ENCODE measurements at places on chromosomes 7 and 10.

DNA sequence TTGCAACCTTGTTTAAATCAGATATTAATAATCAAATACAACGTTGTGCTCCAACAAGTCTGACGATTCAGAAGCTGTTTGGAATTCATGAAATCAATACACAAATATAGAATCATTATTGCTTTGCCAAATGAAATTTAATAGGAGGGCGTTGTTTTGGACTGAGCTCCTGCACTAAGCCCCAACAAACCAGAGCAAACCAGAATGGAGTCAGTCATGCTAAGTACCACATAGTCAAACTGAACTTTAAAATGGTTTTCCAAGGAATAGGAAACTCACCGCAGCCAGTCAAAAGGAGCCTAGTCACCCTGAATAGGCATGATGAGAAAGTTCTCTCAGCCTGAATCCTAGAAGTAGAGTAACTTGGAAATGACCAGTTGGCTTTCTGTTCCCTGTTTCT, 53.7 kb downstream of the HACD1 start:
- DNase-seq: no peak

- DNase-seq: peak; percentile 40
Observed at GRCh38 chr10:105950410-105950809, 1214.1 kb downstream of the SORCS1 start.

DNA sequence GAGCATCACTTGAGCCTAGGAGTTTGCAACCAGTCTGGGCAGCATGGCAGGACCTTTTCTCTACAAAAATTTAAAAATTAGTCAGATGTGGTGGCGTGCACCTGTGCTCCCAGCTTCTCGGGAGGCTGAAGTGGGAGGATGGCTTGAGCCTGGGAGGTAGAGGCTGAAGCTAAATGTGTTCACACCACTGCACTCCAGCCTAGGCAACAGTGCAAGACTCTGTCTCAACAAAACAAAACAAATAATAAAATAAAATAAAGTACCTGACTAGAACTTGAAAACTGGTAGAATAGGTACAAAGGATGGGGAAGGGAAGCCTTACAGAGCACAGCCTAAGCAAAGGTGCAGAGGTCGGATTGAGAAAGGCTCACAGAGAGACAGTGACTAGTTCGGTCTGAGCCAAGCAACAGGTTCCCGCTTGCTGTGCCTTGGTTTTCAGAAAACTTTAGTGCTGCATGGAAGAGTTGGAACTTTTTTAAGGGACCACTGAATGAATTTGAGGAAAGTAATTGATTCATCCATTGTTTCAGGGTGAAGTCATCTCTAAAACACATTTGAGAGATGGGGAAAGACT, 100.1 kb upstream of the STK17A start:
- DNase-seq: no peak

GRCh38 chr7:36677769-36678437, 46.4 kb downstream of the AOAH start:
- DNase-seq: no peak

DNA sequence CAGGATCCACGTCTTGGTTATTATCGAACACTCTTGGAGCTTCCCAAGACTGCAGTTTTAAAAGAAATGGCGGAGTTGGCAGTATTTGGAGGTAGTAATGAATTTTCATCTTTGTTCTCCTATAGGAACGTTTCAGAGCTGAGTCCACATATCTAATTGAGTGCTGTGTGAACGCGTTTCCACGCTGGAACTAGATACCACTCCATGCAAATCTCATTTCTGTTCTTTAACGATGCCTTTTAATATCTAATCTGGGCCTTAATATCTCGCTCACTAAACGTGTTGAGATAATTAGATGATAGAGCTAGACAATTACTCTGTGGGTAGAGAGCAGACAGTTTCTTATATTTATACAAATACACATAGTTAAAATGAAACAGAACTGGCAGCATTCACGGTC, 523.6 kb downstream of the DNAJB6 start:
- DNase-seq: no peak

Data from NCI-H1105 treated with DMSO at 0.1 percent for 48 hours (cell line).